ENCODE measurements at places on chromosomes 2 and 18. TPM values are rescaled to one million over a fixed set of nuclear protein-coding genes. Genes with fewer than 3 reads are reported as not detected.

The ACOXL gene
- 0.13 TPM for polyA plus RNA-seq

The ANO7 gene
- not detected for polyA plus RNA-seq

The TNFRSF11A gene
- polyA plus RNA-seq = 1.5 TPM

The CABLES1 gene
- 12.4 TPM for polyA plus RNA-seq

The LIPG gene
- 0.03 TPM for polyA plus RNA-seq

The ARHGEF33 gene
- polyA plus RNA-seq = not detected

The TFPI gene
- polyA plus RNA-seq = 20.5 TPM

The INHBB gene
- 0.43 TPM for polyA plus RNA-seq

The FBXO15 gene
- polyA plus RNA-seq = 3.5 TPM

The RGPD3 gene
- not detected for polyA plus RNA-seq

The KIAA2012 gene
- polyA plus RNA-seq = not detected

The CNGA3 gene
- not detected for polyA plus RNA-seq

The TRIB2 gene
- 75.7 TPM for polyA plus RNA-seq

The GALR1 gene
- not detected for polyA plus RNA-seq

The ACMSD gene
- not detected for polyA plus RNA-seq

The NR4A2 gene
- 5.8 TPM for polyA plus RNA-seq

The RFTN2 gene
- polyA plus RNA-seq = 8.8 TPM

The HOXD11 gene
- polyA plus RNA-seq = not detected

Data from aorta (tissue), 5 donors.